ENCODE measurements at places on chromosomes 12 and 14. TPM values are rescaled to one million over a fixed set of nuclear protein-coding genes. Genes with fewer than 3 reads are reported as not detected.

Gene IFNG-AS1
- not detected for total RNA-seq

Gene DPPA3
- total RNA-seq: not detected

DNA sequence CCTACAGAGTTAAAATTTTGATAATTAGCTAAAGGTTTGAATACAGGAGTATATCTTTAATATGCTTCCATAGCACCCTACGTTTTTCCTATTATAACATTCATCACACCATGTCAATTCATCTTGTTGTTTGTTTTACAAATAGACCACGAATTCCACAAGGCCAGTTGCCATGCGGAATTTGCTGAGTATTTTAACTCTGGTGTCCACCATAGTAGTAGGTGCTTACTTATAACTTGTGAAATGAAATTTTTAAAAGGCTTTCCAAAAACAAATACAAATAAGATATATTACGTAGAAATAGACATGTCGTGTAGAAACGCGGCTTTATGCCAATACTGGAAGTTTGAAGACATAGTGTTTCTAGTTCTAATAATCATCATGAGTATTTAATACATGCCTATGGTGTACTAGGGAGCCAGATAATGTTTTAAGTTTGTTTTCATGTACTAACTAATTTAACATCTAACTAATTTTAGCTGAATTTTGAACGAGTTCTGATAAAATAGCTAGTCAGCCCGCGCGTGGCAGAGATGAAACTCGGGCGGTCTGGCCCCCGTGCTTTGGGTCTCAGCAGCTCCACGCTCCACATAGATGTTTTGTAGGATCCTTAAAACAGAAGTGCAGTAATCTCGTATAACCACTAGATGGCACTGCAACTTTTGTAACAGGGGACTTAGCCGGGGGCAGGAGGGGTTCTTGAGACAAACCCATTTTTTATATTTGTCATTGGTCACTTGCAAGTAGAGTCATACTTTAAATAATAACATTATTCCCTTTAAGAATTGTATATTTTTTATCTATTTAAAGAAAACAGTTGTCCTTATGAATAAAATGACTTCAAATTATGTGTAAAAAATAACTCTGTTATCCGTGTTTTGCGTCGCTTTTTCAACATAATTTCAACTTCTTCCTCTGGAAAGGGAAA, 10.2 kb downstream of the CD69 start:
- DNase-seq: peak; percentile 30

DNA sequence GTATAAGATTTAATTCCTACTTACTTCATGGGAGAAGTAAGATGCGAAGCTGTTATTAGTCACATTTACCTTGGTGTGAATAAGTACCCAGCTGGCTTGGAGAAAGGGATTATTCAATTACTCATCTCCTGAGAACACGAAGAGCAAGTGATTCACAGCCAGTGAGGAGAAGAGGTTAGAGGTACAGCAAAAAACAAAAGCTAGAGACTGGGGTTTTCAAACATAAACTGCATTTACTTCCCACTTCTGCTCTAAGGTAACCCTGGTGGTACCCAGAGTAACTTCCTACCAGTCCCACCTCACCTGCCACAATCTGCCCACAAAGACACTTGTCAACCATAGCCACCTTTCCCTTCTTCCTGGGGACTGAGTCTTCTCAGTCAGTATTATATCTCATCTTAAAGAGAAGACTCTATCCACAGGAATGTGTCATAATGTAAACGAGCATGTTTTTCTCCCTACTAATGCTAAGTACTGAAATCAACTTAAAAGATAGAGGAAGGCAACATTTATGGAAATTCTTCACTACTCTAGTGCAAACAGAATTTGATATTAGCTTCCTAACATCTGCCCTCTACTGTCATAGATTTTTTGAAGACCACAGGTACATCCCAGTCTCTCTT, 6.0 kb upstream of the IL22 start:
- DNase-seq: peak; percentile 94

All from mammary epithelial cell (primary cell).